ENCODE measurements at places on chromosomes 2 and 18.

GRCh38 chr2:240147911-240148587, 7.6 kb upstream of the OTOS start:
- DNase-seq: no peak

DNA sequence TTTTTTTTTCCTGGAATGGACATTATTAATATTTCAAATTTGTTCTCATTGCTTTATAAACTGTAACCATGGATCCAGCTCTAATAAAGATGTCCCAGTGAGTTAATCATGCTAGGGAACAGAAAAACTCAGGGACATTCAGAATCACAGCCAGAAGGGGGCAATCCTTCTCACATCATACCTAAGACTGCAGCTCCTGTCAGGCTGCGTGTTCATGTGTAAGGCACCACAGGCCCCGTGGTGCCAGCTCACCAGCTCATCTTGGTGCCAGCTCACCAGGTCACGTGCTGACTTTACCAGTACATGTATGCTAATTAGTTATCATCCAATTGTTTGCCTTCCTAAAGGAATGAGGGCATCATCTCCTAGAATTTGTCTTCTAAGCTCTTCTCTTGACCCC, 84.7 kb upstream of the NEDD4L start:
- DNase-seq: peak; percentile 53

DNA sequence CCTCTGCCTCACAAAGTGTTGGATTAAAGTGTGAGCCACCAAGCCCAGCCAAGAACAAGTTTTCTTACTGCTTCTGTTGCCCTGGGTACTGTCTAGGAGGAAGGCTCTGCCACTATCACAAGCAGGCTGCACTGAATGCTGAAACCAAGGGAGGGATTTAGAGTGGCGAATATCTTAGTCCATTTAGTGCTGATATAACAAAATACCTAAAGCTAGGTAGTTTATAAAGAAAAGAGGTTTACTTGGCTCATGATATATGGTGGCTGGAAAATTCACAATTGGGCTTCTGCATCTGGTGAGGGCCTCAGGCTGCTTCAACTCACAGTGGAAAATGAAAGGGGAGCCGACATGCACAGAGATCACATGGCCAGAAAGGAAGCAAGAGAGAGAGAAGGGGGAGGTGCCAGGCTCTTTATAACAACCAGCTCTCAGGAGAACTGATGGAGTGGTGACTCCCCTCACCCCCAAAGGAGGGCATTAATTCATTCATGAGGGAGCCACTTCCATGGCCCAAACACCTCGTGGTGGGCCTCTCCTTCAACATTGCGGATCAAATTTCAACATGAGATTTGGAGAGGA, 146.0 kb upstream of the SERPINE2 start:
- DNase-seq: no peak

- peak; percentile 50 for DNase-seq
Measured at GRCh38 chr18:41745166-41746049, 209.6 kb upstream of the PIK3C3 start.

DNA sequence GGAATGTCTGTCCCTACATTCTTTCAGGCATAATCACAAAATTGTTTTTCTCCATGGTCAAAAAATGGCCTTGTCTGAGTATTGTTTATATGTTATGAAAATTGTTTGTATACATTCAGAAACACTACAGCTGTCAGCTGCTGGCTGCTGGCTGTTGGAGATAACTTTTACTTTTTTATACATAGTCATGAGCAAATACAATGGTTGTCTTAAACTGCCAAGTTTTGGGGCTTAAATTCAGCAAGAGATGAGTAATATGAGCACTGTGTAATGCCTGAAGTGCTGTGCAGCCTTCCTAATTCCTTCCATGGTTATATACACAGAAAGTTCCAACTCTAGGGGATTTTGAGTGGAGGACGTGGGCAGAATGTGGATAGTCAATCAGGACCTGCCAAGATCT, 168.9 kb upstream of the RMP24 start:
- DNase-seq: no peak

DNA sequence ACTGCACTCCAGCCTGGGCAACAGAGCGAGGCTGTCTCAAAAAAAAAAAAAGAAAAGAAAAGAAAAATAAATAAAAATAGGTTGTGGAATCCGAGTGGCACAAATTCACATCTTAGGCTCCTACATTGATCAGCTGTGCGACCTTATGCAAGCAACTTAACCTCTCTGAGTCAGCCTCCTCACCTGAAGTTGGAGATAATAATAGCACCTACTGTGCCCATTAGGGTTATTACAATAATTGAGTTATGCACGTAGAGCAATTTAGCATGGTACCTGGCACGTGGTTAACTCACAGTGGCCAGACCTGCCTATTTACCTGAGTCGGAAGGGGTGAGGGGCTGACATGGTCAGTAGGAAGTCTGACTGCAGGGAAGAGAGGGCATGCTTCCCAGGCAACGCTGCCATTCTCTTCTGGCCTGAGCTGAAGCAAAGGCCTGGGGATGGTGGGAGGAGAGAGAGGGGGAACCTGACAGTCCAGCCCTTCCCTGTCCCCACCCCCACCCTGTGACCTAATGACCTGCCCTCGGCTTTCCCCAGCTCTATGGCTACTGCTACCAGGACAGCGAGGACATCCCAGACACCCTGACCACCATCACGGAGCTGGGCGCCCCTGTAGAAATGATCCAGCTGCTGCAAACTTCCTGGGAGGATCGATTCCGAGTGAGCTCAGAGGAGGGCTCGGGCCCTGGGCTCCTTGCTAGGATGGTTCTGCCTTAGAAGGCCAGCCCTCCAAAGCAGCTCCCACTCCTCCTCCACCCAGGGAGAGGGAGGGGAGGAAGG, 5.1 kb downstream of the PKDCC start:
- DNase-seq: peak; percentile 54

- DNase-seq: no peak
Measured at GRCh38 chr18:5152343-5153020, 44.6 kb downstream of the AKAIN1 start.

DNA sequence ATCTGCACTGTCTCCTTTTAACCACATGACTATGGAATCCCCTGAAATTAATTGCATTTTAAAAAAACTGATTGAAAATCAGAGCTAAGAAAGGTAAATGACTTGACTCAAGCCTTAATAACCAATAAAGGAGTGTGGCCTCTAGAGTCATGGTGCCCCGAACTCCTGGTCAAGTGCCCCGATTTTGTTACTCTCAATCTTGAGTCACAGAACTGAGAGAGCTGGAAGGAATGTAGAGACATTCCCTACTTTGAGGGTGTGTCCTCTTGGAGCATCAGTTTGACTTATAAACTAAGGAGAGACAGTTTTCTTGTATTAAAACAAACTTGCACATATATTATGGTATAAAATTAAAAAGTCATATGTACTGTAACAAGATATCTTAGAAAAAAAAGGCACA, 2.4 kb downstream of the WDR43 start:
- DNase-seq: peak; percentile 65

- no peak for DNase-seq
Measured at GRCh38 chr18:64203295-64203694, 54.4 kb upstream of the LINC00305 start.

GRCh38 chr18:57542812-57543427, 43.6 kb downstream of the FECH start:
- DNase-seq: peak; percentile 82

- DNase-seq: no peak
Measured at GRCh38 chr2:119402645-119403560, 28.8 kb upstream of the TMEM37 start.

DNA sequence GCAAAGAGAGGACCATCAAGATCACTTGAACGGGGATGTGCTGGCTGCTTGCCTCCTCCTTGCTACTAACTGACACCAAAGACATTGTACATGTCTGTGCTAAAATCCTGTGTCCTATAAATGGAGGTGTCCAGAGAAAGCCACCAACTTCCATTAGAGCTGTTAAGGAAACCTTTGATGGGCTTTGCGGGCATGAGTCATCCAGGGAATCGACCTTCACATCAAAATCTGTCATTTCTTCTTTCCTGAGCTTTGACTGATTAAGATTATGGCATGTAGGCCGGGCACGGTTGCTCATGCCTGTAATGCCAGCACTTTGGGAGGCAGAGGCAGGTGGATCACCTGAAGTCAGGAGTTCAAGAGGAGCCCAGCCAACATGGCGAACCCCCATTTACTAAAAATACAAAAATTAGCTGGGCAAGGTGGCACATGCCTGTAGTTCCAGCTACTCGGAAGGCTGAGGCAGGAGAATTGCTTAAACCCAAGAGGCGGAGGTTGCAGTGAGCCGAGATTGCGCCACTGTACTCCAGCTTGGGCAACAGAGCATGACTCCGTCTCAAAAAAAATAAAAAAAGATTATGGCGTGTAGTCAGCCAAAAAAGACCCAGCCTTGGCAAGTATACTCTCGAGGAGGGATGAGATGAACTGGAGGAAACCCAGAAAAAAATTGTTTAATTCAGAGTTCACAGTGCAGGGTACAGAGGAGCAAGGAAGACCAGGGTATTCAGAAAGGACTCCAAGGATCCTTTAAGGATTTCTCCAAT, 115.8 kb downstream of the CABLES1 start:
- DNase-seq: no peak

DNA sequence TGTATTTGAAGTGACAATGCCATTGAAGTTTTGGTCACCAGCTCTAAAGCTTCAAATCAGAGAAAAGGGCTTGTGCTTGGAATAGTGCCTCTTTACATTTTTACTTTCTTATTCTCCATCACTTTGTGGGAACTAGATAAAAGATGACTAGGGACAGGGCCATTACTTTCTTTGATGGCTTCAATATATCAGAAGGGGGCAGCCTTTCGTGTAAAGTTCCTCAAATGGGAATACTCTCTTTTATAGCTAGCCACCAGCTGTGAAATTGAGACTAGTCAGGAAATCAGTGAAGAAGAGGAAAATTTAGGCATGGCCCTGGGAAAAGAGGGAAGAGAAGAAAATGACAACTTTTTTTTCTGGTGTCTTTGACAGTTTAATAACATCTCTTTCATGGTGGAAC, 242.5 kb downstream of the DCC start:
- no peak for DNase-seq

GRCh38 chr2:26469092-26469710, 8.7 kb downstream of the OTOF start:
- DNase-seq: peak; percentile 40

DNA sequence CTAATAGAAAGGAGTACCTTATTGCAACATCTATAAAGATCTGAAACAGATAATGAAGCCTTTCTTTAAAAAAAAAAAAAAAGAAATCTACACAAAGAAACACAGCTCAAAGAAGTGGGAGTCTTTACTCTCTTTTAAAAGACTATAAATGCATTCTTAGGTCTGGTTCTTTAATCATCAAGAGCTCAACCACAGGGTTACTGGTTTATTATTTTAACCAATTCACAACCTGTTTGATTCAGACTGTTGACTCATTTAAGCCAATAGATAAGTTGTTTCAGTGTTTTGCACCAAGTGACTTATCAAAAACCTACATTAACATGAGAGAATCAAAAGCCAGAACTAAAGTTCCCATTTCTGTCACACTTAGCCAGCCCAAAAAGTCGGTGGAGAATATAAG, 93.1 kb downstream of the TCF4 start:
- peak; percentile 70 for DNase-seq

DNA sequence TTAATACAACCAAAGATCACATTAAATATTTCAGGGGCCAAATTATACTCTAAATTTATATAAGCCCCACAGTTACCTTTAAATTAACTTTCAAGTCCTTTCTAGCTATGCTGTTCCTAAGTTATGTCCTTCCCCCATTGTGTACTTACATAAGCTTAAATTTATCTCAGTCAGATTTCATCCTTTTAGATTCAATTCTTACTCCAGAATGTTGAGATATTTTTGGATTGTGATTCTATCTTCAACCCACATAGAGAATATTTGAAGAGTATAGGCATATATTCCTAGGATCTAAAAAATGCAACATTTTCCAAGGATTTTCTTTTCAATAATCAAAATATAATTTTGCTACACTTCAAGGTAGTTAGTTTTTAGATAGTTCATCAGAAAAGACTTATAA, 242.8 kb downstream of the KCNE4 start:
- no peak for DNase-seq

DNA sequence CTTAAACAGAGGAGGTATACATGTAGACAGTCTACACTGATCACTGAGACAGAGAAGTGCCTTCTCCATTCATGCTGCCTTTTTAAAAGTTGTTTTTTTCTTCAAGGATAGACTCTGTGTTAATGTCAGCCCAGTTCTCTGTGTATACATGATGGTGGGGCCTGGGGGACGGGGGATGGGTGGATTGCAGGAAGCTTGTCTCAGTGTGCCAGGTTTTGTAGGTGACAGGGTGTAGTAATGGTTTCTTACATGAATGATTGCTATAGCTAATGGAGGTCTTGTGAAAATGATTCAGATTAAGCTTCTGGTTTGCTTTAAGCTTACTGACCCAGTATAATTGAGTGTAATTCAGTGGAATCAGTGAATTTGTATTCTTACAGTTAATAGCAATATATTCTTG, 423.6 kb downstream of the PTPRM start:
- no peak for DNase-seq

- no peak for DNase-seq
Measured at GRCh38 chr2:73985308-73986084, 786 bp downstream of the TET3 start.

- no peak for DNase-seq
Measured at GRCh38 chr2:98390571-98391476, 44.6 kb downstream of the CNGA3 start.

DNA sequence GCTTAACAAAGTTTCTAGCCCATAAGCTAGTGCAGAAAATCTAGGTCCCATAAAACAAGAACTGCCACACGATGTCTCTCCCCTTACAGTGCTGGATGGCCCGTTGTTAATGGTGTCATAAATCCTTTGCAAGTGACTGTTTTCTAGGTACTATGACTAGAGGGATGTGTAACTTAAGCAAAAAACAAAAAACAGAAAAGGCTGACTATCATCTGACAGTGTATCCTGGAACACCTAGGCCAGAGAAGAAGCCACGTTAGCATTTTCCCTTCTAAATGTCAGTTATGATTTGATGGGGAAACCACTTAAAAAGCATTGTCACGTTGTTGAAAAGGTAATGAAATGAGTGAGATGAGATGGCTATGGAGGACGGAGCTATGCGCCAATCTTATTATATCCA, 2.4 kb downstream of the CASP8 start:
- no peak for DNase-seq

DNA sequence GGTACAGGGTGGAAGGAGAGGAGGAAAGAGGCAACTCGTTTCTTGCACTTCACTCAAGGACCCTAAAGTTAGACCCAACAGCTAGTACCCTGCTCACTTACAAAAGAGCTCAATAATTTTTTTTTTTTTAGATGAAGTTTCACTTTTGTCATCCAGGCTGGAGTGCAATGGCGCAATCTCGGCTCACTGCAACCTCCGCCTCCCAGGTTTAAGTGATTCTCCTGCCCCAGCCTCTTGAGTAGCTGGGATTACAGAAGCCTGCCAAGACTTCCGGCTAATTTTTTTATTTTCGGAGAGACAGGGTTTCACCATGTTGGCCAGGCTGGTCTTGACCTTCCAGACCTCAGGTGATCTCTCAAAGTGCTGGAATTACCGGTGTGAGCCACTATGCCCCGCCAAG, 4.1 kb downstream of the ASB3 start:
- no peak for DNase-seq

GRCh38 chr2:194723446-194723845, 933.6 kb upstream of the SLC39A10 start:
- DNase-seq: no peak

All from fibroblast of skin of right biceps (primary cell).